WTC11 (cell line): ENCODE measurements at places on chromosomes 12 and 14. TPM values are rescaled to one million over a fixed set of nuclear protein-coding genes. Genes with fewer than 3 reads are reported as not detected.

DNA sequence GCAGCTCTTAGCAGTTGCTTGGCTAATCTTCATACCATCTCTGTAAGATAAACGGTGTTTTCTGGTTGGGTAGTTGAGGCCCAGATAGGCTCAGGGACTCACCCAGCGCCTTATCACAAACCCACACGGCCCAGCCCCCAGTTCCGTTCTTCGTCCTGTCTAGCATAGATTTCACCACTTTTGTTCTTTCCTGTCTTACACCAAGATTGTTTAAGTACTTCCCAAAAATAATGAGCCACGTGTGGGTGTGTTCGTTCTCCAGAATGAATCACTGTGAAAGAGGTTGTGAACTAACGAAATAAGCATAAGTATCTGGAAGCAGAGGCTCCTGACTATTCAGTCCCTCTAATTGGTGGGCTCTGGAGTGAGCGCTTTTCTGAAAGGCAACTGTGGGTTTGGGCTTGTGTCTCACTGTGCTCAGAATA, 21.4 kb downstream of the ACVR1B start:
- DNase-seq = no peak

GRCh38 chr14:39957987-39958386, 525.8 kb upstream of the FBXO33 start:
- DNase-seq = no peak

GRCh38 chr12:2097617-2098016, 44.8 kb downstream of the CACNA1C start:
- no peak for DNase-seq

TMEM63C gene
- total RNA-seq = 3.6 to 8.8 TPM (median 6.0 TPM) in 3 replicates

DNA sequence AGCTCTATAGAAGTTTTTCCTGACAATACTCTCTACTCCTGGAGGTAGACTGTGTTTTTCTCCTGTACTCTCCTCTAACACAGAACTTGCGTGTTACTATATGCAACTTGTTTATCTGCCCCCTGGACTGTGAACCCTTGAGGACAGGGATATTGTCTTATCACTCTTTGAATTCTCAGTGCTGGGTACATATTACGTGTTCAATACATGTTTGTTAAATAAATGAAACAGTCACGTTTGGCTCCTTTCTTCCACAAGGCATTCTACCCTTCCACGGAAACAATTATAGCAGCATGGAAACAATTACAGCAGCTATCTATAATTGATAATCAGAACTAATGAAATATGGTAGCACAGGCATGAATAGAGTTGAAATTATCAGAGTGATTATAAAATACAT, 50.7 kb downstream of the CRADD start:
- no peak for DNase-seq

ARMH4 gene
- 11.8 to 12.2 TPM (median 12.1 TPM) in 3 replicates for total RNA-seq

- no peak for DNase-seq
These were observed 68.3 kb upstream of the AMN start for GRCh38 chr14:102854091-102854703.

RBP5 gene
- total RNA-seq = 4.1 to 5.4 TPM (median 4.7 TPM) in 3 replicates

- DNase-seq = no peak
These were observed 34.9 kb downstream of the LIMA1 start for GRCh38 chr12:50248411-50248810.

- no peak for DNase-seq
These were observed 30.9 kb upstream of the AMN start for GRCh38 chr14:102891556-102891955.

TMEM229B gene
- total RNA-seq = 0.69 to 0.90 TPM (median 0.87 TPM) in 3 replicates

- DNase-seq = no peak
These were observed 17.7 kb downstream of the SLC11A2 start for GRCh38 chr12:51008329-51009055.

- DNase-seq = peak; percentile 50
These were observed 6.3 kb upstream of the RIC8B start for GRCh38 chr12:106767954-106768822.

GRCh38 chr12:54294953-54295566, 5.8 kb downstream of the NFE2 start:
- DNase-seq = no peak

- no peak for DNase-seq
These were observed 83.2 kb downstream of the ITPR2 start for GRCh38 chr12:26749781-26750180.

CDKL1 gene
- 2.0 to 3.6 TPM (median 2.0 TPM) in 3 replicates for total RNA-seq

C12orf54 gene
- not detected in 3 replicates for total RNA-seq

DNA sequence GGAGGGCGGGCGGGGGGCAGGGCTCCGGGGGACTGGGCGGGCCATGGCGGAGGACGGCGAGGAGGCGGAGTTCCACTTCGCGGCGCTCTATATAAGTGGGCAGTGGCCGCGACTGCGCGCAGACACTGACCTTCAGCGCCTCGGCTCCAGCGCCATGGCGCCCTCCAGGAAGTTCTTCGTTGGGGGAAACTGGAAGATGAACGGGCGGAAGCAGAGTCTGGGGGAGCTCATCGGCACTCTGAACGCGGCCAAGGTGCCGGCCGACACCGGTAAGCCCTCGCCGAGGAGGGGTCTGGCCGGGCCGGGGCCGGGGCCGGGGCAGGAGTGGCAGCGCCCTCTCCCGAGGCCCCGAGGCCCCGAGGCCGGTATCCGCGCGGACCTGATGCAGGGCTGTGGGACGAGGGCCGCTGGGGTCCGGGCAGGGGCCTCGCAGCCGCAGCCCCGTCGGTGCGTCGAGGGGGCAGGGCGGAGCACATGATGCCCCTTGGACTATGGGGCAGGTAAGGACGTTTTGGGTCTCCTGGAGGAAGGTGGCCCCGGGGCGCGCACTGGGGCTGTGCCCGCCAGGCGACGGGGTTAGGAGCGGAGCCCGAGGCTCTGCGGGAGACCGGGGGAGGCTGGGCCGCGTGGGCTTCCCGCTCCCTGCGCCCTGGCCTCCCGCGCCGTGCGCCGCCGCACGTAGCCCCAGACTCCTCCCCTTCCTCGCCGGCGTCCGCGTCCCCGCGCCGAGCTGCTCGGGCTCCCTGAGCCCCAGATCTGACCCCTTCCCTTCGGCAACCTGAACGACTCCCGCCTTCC, at the start of gene TPI1:
Gene TPI1 (plus strand): TSS at position 119 of the 798 bp plus-strand sequence. CDS start 36 bp downstream, at position 155.
- peak; percentile 79 for DNase-seq

DNA sequence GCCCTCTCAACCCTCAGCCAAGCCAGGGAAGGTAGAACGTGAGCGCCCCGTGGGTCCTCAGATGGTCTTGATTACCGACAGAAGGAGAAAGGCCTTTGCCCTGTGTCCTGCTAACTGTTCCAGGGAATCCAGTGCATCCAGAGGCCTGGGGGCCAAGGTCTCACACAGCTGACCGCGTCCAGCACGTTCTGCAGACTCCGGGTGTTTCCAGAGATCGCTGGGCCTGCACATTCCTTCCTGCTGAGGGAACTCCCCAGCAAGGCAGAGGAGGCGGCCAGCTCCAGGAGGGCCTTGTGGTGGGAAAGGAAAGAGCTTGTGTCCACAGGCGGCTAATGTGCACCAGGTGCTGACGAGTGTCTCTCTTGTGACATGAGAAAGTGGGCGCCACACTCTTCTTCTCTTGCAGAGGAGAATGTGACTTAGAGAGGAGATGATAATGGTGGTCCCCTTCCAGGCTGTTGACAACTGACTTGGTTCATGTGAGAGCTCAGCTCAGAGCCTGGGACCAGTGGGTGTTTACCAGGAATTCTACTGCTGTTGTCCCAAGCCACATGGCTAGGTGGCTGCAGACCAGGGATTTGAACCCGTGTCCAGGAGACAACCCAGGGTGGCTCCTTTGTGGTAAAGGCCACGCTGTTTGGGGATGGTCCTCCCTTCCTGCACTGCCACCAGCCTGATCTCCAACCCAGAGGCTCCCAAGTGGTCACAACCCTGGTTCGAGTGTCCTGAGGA, 46.8 kb upstream of the DLK1 start:
- DNase-seq = no peak

KLRK1 gene
- 0.15 to 0.23 TPM in 2 of 3 replicates, not detected in the other for total RNA-seq

DNA sequence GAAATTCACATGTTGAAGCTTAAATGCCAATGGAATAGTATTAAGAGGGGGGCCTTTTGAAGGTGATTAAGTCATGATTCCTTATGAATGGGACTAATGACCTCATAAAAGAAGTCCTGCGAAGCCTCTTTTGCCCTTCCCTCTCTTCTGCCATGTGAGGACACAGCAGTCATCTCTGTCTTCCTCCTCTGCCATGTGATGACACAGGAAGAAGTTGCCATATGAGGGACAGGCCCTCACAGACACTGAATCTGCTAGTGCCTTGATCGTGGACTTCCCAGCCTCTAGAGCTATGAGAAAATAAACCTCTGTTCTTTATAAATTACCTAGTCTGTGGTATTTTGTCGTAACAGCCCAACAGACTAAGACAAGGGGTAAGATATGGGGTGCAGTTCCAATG, 100.7 kb downstream of the VCPKMT start:
- DNase-seq = no peak

- DNase-seq = no peak
These were observed 26.8 kb downstream of the P2RX4 start for GRCh38 chr12:121236776-121237175.

- no peak for DNase-seq
These were observed 1361.2 kb upstream of the TMEM132C start for GRCh38 chr12:126905752-126906151.

GRCh38 chr14:66974397-66975025, 214.7 kb upstream of the GARIN2 start:
- DNase-seq = no peak

DNA sequence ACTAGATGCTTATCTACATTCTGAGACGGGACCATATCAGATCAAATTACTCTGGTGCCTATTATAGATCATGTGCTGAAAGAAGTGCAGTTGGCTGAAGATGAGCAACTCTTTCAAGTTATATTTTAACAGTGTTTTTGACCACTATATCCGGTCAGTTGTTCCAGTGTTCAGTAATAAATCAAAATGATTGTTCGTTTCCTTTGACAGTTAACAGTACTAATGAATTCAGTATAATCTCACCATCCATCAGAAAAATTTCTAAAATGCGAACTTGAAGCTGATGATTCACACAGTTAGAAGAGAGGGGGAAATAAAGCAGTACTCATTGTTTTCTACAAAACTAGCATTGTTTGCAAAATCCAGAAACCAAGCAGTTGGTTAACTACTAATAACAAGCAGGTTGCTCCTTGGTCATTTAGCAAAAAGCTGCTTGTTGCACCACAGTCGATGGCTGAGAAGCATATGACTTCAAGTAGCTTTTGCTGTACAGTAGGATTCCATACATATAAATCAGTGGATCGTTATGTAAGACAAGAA, 2.3 kb downstream of the RPS6KA5 start:
- no peak for DNase-seq
